NCI-H1436 (cell line): ENCODE measurements at places on chromosomes 4 and X.

DNA sequence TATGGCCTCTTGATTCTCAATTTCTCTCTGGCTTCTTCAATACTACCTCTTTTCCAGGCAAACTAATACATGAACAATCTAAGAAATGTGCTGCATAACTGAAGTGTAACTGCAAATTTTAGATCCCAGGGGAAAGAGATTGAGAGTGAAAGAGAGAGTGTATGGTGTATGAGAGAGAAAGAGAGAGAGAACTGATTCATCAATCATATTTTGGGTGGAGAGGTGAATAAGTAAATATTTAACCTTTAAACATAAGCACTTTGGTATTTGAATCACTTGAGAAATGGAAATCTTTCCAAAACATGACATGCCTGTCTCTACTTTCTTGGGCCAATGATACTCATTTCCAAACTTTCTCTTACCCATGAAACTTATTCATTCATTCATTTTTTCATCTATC lies 147.2 kb upstream of the DIPK2B start:
- no peak for DNase-seq

DNA sequence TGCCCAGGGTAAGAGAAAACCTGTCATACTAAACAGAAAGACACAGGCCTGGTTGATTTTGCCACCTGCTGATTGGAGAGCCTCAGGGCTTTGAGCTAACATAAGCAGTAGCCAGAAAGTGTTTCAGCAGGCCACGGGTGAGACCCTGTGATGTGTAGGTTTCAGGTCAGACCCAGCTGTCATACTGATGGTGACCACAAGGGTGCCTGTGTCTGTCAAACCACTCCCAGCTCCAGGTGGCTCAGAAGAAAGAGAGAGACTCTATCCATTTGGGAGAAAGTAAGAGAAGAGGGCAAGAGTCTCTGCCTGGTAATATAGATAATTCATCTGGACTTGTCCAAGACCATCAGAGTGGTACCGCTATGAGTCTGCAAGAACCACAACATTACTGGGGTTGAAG lies 72.8 kb upstream of the NLRP2B start:
- no peak for DNase-seq

DNA sequence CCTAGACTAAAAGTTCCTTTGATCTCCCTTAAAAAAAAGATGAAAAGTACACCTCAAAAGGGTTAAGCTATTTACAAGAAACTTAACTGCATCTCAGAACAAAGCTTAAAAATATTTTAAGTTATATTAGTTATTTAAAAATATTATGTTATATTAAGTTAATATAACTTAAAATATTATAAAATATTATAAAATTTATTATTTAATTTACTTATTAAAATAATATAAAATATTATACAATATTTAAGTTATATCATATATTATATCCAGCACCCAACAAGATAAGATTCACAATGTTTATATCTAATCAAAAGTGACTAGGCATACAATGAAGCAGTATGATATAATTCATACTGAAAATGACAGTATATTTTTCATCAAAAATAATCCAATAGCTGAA lies 296.9 kb downstream of the DCHS2 start:
- no peak for DNase-seq

GRCh38 chr4:137422666-137423065 lies 109.6 kb downstream of the PCDH18 start:
- no peak for DNase-seq

DNA sequence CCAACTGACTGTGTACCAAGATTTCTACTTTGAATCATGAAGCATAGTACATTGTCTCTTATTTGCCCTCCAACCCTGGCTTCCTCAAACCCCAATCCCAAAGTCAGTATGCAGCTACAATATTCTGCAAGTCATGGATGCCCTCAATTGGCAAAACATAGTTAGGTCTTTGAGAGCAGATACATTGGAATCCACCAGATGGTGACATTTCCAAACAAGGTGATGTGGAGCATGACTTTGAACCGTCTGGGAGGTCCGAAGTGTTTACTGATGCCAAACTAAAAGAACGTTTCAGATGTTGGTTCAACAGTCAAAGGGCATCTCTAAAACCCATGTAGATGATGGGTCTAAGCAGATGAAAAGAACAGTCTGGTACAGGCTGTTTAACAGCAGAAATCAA lies 43.7 kb upstream of the FRMD7 start:
- no peak for DNase-seq

DNA sequence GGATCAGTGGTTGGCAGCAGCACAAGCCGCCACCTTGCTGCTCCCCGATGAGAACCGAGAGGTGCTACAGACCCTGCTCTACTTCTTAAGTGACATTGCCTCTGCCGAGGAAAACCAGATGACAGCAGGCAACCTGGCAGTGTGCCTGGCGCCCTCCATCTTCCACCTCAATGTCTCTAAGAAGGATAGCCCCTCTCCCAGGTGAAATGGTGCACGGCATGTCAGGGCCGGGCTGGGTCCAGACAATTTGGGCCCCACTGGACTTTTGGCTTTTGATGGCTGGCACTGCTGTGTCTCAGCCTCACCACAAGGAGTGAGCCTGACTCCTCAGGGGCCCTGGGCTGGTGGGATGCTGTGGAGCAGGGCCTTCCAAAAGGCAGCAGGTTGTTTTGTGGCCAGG lies 74.1 kb downstream of the STARD8 start:
- DNase-seq = no peak

DNA sequence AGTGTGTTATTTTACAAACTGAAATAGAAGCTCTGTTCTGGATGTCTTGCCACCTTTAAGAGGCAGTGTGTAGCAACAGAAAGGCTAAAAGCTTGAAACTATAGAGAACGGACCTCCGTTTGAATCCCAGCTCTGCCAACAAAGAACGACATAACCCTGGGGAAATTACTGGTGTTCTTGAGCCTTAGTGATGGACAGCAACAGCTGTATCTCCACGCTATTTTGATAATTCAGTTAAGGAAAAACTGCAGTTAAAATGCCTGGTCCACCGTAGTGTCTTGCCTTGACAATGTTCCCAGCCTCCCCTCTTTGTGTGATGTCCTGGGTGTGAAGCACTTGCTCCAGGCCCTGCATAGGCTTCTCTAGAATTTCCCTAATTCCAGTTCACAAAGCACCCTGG lies 256.8 kb upstream of the HS3ST1 start:
- no peak for DNase-seq

GRCh38 chr4:38015886-38016515 lies 55.8 kb downstream of the PTTG2 start:
- no peak for DNase-seq

GRCh38 chr4:176290520-176290919 lies 21.5 kb upstream of the ASB5 start:
- no peak for DNase-seq

DNA sequence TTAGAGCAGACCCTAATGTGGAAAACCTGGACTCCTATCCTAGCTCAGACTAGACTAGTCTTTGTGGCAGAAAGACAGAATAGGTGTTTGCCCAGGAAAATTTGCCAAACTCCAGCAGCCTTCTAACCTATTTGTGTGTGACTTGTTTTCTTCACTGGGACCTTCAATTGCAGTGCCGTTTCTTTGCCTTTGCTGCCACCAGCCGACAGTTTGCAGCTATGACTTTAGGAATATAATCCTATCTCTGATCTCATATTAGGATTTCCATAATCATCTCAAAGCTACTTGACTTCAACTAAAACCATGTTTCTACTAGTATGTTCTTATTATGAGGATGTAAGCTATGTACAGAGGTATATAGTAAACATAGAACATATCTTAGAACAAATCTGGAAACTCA lies 60.2 kb upstream of the PGAM4 start:
- peak; percentile 0 for DNase-seq

GRCh38 chr4:83449009-83449408 lies 6.6 kb downstream of the HELQ start:
- DNase-seq = no peak

- no peak for DNase-seq
Measured at GRCh38 chr4:150211799-150212445, 133.7 kb downstream of the DCLK2 start.

DNA sequence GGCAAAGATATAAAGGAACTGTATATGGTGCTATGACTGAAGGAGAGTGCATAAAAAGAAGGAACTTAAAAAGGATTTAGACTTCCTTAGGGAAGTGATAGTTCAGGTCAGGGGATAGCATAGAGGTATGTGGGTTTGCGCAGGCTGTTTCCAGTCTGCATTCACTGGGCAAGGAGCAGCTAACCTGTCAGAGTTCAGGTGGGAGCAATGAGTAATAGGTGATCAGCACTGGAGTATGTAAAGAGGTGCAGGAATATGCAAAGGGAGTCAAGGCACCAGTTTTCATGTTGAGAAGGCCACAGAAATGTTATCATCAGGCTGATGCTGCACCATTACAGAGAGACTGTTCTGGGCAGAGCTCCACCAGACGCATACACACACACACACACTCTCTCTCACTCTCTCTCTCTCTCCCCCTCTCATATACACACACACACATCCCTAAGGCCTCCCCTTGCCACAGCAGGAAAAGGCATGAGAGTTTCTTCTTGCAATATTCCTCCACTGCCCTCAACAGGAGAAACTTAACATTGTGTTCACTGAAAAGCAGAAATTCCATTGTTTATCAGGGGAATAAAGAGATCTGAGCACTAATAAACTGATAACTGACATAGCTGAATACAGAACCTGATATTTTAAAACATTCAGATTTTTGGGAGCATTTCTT lies 256.4 kb upstream of the GRID2 start:
- DNase-seq = no peak

GRCh38 chr4:173522951-173523395 lies 7.1 kb downstream of the HAND2 start:
- no peak for DNase-seq

- DNase-seq = no peak
Measured at GRCh38 chr4:77930154-77930639, 67.6 kb downstream of the MRPL1 start.

DNA sequence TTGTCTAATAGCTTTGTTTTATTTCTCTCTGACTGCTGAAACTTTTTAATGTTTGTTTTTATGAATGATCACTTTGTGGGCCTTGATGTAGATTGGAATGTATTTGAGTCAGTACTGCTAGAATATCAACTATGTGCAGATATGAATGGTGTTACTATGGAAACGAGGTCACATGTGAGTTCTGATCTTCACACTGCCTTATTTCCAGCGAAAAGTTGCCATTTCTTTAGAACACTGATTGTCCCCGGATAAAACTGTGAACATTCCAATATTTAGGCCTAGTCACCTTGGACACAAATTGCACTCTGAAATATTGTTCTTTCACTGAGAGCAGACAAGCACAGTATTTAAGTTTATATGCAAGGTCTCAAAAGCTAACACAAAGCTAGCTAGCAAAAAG lies 27.2 kb upstream of the MAGED1 start:
- DNase-seq = no peak

DNA sequence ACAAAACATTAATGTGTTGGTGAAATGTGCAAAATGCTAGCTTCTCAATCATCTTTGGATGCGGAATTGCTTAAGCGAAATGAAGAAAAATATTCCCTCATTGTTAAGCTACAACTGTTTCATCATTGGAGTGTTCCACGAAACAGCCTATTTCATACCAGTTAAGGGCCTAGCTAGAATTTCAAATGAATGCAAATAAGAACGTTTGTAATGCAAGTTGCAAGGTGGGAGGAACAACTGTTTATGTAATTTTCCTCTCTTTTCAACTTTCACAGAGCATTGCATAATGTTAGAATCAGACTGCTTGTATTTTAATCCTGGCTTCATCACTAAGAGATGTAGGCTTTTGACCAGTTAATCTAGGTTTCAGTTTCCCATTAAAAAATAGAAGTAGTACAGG lies 480.1 kb downstream of the IL1RAPL1 start:
- no peak for DNase-seq

- peak; percentile 10 for DNase-seq
Measured at GRCh38 chrX:43557792-43558191, 98.3 kb upstream of the MAOA start.

DNA sequence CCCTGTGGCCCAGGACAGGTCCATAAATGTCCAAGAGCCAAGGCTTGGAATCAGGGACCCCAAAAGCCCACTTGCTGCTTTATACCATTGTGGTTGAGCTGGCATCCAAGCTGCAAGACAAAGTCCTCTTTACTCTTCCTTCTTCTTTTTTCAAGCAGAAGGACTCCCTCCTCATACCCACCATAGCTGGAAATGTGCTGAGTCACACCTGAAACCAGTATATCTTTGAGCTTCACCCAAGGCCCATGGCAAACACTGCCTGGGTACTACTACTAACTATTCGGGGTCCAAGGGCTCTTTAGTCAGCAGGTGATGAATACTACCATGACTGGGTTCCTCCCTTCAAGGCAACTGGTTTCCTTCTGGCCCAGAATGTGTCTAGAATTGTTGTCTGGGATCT lies 37.3 kb upstream of the NMU start:
- no peak for DNase-seq

GRCh38 chr4:112075129-112075753 lies 70.0 kb upstream of the FAM241A start:
- no peak for DNase-seq

DNA sequence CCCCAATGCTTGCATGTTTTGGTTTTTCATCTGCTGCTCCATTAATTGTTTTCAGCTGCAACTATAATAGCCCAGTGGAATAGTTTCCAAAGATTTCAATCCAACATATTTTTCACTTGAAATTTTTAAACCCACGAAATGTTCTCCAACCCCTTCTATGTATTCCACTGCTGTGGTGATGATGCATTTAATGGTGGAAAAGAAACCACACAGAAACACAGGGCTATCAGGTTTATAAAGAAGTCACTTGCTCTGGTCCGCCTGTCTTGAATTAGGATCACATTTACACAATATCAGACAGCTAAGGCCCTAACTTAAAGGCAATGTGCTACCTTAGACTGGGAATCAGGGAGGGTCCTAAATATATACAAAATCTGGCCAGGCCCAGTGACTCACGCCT lies 35.0 kb downstream of the OPHN1 start:
- DNase-seq = no peak

DNA sequence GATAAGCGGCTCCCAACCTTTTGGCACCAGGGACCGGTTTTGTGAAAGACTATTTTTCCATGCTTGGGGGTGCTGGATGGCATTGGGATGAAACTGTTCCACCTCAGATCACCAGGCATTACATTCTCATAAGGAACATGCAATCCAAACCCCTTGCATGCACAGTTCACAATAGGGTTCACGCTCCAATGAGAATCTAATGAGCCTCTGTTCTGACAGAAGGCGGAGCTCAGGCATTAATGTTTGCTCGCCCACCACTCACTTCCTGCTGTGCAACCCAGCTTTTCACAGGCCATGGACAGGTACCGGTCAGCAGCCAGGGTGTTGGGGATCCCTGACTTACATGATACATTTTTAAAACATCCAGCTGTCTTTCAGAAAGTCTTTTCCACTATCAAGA lies 187.3 kb downstream of the SLC39A8 start:
- DNase-seq = peak; percentile 13

- no peak for DNase-seq
Measured at GRCh38 chrX:111199505-111199904, 70.8 kb downstream of the CAPN6 start.
